ENCODE measurements at places on chromosomes 16 and 17. TPM values are rescaled to one million over a fixed set of nuclear protein-coding genes. Genes with fewer than 3 reads are reported as not detected.
A peak's percentile ranks its signal among the peaks of the same experiment; 100 is the strongest.

Gene DERL2
- total RNA-seq, result 7.5 TPM

Gene ZPBP2
- not detected for total RNA-seq

Gene HEATR9
- total RNA-seq, result not detected

Gene P3H4
- 61.4 TPM for total RNA-seq

Gene RDM1
- total RNA-seq, result not detected

Gene CLDN7
- not detected for total RNA-seq

Gene SLC47A1
- 0.64 TPM for total RNA-seq

Gene MYLK3
- total RNA-seq, result not detected

Gene RAB37
- total RNA-seq, result 0.32 TPM

Gene PRDM7
- not detected for total RNA-seq

DNA sequence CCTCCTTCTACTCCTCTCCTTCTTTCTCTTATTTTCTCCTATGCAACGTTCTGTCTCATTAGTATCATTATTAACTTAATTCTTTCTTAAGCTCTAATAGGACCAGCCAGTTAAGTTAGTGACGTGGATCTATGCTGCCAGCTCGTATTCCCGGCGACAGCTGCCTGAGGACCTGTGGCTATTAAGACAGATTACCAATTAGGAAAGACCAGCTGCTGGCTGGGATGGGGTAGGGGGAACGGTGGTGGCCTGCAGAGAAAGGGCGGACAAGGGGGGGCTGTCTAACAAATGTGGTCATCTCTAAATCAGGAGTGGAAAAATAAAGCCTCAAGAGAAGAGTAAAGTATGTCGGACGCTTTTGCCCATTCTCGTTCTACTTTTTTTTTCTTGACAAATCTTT lies 770 bp upstream of the MYH3 start:
- DNase-seq, result no peak

GRCh38 chr16:51761001-51761400 lies 609.9 kb upstream of the SALL1 start:
- no peak for DNase-seq

GRCh38 chr17:49471769-49472168 lies 23.3 kb upstream of the NGFR start:
- no peak for DNase-seq

DNA sequence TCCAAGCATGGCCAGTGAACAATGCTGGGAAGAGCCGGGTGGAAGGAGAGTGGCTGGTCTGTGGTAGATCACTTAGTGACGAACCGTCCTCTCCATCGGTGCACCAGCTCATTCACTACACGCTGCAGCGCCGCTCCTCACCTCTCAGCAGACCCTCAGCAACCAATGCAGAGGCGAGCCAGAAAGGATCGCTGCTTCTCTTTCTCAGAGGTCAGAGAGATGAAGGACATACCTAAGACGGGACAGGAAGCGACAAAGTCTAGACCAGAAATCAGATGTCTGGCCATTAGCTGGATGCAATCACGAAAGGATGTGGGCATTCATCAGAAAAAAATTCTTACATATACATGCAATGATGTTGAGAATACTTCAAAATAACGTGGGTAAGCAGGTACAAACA lies 26.9 kb downstream of the NSMCE1 start:
- peak; percentile 56 for DNase-seq

DNA sequence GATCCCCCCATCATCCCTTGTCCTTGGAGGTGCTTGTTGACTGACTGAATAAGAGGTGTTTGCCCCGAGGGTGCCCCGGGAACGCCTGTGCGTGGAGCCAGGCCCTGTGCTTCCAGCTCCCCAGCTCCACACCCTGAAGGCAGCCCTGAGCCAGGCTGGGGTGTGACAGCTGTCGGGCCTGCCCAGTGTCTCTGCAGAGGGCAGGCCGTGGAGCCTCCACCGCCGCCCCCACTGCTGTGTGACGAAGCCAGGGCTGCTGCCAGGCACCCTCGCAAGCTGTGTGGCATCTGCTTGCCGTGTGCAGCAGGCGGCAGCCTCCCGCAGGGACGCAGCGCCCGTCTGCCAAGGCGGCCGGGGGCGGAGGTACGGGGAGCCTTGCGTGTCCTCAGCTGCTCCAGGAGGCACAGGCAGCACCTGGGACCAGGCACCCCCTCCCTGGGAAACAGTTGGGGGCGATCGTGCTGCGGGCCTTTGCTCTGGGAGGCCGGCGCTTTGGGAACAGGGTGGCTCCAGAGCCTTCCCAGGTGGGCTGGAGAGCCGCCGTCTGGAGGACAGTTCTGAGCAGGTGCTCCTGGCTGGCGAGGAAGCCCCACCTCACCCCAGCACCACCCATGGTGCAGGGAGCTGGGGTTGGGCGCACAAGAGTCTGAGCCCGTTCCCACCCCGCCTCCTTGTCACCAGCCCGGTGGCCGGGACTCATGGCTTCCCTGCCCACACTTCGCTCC lies 26.6 kb downstream of the GSE1 start:
- DNase-seq, result no peak

- DNase-seq, result no peak
Measured at GRCh38 chr17:66620528-66620927, 214.4 kb upstream of the CACNG5 start.

DNA sequence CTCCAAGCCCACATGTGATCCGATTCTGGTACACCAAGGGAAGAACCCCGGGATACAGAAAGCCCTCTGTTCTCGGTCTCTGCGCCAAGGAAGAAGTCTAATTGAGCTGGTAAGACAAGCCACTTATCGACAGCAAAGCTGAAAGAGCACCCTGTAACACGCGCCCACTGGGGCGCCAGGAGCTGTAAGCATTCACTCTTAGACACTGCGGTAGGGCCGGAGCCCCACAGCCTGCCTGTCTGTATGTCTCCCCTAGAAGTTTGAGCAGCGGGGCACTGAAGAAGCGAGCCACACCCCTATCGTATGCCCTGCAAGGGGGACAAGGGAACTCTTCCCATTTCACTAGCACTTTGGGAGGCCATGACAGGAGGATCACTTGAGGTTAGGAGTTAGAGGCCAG lies 27.0 kb upstream of the MEIOC start:
- DNase-seq, result no peak

- DNase-seq, result no peak
Measured at GRCh38 chr17:43479948-43480347, 3.8 kb upstream of the DHX8 start.

DNA sequence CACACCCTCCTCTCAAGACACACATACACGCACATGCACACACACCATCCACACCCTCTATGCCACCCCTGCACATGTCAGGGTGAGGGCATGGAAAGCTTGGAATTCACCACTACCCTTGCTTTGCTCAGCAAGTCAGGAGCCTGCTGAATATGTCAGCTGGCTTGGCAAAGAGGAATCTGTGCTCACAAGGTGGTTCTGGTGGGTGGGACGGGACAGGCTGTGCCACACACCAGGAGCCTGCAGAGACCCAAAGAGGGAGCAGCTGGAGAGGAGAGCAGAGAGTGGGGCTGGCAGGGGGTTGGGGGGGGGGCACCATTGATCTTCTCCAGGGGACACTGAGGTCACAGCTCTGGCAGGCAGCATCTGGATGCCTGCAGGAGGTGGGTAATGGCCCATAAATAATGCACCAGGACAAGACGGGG lies 48.7 kb upstream of the NDRG4 start:
- DNase-seq, result no peak

GRCh38 chr17:20122254-20122879 lies 113.2 kb downstream of the SPECC1 start:
- no peak for DNase-seq

DNA sequence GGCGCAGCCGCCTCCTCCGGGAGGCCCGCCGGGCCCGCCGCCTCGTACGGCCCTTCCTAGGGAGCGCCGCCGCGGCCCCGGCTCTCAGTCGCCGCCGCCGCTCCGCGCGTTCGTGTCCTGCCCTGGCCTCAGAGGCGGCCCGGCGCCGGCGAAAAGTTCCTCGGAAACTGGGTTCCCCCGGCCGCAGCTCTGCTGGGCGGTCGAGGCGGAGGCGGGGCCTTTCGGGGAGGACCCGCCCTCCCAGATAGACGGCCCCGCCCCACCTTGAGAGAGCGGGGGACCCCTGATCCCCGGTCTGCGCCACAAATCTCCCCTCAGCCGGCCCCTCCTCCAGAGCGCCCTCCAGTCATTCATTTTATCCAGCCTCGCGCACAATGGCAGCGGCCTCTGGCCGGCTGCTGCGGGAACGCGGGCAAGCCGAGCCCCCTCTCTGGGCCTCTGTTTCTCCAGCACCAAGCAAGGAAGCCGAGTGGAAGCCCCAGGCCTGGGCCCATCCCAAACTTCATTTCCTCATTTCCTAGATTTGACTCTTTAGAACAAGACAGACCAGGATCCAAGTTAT lies at the start of gene SREBF1:
Gene SREBF1 (minus strand): TSS at position 169 of the 562 bp plus-strand sequence. CDS start 169 bp downstream, outside the sequence.
- DNase-seq, result no peak

DNA sequence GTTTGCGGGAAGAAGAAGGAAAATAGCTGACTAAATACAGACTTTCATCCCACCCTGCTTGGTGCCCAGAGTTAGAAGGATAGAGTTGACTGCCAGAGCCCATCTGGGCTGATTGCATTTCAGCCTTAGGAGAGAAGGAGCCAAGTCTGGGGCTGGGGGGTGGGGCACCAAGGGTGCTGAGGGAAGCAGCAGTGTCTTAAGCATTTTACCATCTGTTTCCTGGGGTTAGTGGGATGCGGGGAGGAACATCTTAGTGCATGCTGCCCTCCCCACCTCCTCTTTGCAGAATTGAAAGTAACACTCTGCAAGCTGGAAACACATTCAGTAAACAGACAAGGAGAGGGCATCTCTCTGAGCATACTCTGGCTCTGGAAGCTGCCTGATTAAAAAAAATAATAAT lies 1.5 kb upstream of the ARL5C start:
- DNase-seq, result no peak

DNA sequence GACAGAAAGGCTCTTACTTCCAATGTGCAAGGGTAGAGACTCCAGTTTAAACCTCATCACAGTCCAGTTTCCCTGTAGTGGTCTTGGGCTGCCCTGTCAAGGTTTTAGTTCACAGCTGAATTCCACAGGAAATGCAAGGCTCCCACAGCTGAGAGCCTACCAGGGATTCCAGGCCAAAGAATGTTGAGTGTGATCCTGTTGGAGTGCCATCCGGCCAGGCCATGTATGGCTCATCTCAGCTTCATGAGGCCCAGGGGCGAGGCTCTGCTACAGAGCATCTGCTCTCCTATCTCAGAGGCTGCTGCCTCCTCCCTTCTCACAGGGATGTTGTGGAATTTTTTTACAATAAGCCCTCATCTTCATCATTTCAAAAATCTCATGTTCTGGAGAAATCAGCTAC lies 239.8 kb upstream of the CCL2 start:
- no peak for DNase-seq

GRCh38 chr17:63497708-63498483 lies 21.0 kb downstream of the ACE start:
- no peak for DNase-seq

- no peak for DNase-seq
Measured at GRCh38 chr17:49916854-49917515, 52.0 kb upstream of the DLX4 start.

DNA sequence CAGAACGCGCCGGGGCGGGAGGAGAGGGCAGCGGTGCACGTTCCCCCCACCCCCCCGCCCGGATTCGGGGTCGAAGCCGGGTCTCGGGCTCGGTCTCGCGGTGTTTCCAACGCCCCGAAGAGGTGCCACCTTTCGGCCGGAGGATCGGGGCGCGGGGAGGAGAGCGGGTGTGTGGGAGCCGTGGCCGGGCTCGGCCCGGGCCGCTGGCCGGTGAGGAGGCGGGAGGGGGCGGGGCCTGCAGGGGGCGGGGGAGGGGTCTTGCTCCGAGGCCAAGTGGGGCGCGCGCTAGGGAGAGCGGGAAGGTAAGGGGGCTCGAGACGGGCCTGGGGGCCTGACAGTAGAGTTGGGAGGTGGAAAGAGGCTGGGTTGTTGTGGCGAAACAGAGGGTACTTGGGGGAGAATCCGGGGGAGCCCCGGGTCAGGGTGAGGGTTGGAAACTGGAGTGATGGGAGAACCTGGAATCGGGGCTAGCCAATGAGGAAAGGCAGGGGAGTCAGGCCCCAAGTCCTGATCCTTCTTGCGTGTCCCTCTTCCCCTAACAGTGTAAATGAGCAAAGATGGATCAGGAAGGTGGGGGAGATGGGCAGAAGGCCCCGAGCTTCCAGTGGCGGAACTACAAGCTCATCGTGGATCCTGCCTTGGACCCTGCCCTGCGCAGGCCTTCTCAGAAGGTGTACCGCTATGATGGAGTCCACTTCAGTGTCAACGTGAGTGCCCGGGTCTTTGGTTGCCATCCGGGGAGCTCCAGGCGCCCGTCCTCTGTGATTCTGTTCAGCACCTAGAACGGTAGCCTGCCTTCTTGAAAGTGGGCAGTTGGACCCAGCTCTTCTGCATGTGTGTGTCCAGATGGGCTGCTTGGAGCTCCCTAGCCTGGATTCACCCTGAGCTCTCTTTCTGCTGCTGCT lies 873 bp downstream of the SETD1A start:
- DNase-seq, result no peak

DNA sequence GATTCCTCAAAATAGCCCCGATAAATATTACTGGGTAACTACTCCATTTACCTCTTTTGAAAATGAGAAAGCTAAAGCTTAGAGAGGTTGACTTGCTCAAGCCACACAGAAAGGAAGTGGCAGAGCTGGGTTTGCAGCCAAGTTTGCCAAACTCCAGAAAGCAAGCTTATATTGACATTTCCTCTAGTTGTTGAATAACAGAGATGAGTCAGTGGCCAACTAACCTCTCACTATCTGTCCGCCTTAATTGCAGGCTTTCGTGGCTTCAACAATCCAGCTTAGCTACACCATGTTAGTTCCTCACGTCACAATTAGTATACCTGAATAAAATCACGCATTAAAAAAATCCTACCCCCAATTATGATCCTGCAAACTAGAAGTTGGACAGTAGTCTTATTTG lies 151.7 kb downstream of the CNTNAP4 start:
- no peak for DNase-seq

DNA sequence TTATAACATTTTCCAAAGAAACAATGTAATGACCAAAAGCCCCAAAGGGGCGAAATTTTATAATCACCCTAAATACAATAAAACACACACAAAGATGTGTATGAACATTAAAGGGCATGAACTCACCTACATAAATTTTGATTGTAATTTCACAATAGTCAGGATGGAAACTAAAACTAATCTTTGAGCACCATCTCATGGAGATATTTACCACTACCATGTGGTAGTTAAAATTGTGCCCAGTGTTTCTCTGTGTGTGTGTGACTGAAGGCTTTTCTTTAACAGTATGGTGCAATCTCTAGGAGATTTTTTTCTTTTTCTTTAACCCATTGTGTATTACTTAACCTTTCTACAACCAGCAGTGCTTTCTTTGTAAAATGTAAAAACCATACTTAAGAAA lies 19.7 kb upstream of the MEIOC start:
- DNase-seq, result no peak

GRCh38 chr17:39757931-39758873 lies 20.5 kb downstream of the GRB7 start:
- no peak for DNase-seq

GRCh38 chr17:42894283-42895184 lies 6.1 kb upstream of the G6PC1 start:
- no peak for DNase-seq
